ENCODE measurements at places on chromosomes 4 and X. TPM values are rescaled to one million over a fixed set of nuclear protein-coding genes. Genes with fewer than 3 reads are reported as not detected.

The PCSK1N gene
- total RNA-seq: 2.8 TPM

The SSR4 gene
- 203 TPM for total RNA-seq

DNA sequence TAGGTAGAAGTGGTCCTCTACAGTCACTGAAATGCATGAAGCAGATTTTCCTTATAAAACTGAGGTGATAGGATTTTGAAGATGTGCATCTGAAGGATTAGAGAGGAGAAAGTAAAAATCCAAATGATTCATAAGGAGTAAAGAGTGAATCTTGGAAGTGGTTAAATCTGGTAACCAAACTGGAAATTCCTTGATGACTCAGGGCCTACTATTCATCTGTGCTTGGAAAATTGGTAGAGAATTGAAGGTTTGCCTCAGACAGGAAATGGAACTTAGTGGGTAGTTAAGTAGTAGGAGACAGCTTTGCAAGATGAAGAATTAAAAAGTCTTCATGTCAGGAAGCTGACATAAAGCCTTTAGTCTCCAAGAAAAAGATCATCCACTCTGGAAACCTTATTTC is 368.9 kb upstream of the CTSO start:
- DNase-seq: no peak

GRCh38 chr4:53646795-53647194 is 55.5 kb upstream of the LNX1 start:
- DNase-seq: no peak

DNA sequence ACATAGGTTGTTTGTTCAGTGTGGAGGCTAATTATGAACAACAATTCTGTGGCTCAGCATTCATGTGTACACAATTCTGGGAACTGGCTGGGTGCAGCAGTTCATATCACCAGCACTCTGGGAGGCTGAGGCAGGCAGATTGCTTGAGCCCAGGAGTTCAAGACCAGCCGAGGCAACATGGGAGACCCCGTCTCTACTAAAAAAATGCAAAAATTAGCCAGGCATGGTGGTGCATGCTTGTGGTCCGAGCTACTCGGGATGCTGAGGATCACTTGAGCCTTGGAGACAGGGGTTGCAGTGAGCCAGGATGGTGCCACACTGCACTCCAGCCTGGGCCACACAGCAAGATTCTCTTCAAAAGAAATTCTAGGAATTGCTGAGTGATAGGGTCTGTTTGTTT is 4.5 kb upstream of the PPP2R2C start:
- no peak for DNase-seq

DNA sequence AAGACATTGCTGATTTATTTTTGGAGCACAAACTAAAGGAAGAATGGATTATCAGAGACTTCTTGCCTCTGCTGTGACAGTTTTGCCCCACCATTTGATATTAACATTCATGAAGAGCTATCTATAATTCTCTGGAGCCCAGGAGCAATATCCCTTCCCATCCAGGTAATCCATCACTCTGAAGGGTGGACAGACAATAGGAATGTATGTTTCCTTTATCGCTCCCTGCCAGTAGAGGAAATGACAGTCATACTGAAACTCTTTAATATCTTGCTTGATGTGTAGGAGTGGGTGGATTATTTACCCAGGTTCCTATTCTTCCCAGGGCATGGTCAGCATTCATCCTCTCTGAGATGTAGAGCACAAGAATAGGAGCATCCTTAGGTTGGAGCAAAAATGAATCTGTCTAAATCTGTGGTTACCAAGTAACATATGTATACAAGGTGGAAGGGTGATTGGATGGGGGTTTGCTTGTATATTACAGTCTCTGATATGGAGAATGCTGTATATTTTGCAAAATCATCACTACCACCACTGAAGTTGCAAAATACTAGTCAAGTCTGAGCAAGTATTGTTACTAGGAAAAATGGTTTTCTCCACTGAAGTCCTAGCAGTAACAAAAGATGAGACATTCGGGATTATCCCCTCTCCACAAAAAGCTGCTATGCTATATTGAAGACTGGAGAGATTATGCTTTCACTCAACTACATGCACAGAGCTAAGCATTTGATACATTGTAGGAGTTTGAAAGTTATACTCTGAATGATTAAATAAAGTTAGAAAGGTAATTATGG is 151.6 kb downstream of the CBLL2 start:
- no peak for DNase-seq

DNA sequence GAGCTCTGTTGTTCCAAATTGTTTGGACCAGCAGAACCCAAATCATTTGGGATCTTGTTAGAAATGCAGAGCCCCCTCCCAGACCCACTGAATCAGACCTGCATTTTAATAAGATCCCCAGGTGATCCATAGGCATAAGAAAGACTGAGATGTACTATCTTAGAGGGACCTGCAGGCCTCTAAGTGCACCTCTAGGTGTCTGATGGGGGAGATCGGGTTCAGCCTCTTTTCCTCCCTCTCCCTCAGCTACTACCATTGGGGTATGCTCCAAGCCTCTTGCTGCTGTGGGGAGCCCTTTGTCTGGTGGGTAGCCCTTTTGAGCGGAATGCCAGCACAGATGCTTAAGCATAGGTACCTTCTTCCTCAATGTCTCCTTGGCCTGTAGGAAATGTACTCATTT is 63.8 kb upstream of the RPS6KA3 start:
- DNase-seq: no peak

- no peak for DNase-seq
Measured at GRCh38 chrX:17038681-17039161, 92.3 kb downstream of the REPS2 start.

DNA sequence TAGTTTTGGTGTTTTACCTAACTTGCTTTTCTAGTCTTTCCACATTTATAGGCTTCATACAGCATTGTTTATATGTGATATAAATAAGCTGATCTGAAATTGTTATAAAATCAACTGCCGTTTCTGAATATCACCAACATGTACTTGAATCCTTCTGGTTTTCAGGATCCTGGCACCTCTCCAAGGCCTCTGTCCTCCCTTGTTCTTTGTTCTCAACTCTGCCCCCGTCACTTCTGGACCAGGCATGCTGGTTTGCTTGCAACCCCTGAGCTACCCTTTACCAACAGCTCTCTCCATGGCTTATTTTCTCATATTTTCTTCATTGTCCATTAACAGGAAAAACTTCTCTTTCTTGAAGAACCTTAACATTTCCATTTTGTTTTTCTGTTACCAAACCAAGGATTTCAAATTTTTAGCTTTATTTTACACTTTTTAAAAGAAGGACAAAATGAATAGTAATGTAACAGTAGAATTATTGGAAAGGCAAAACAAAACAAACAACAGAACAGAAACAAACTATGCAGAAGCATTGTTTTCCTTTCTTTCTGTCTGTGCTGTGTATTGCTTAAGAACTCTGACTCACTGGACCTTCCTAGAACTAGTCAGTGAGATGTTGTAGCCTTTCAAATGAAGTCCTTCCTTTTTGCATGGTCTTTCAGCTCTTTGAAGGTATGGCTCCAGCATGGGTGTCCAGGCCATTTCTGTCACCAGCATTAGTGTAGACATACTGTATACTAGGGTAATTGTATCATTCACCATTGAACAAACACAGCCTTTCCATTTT is 44.8 kb downstream of the BANK1 start:
- no peak for DNase-seq

DNA sequence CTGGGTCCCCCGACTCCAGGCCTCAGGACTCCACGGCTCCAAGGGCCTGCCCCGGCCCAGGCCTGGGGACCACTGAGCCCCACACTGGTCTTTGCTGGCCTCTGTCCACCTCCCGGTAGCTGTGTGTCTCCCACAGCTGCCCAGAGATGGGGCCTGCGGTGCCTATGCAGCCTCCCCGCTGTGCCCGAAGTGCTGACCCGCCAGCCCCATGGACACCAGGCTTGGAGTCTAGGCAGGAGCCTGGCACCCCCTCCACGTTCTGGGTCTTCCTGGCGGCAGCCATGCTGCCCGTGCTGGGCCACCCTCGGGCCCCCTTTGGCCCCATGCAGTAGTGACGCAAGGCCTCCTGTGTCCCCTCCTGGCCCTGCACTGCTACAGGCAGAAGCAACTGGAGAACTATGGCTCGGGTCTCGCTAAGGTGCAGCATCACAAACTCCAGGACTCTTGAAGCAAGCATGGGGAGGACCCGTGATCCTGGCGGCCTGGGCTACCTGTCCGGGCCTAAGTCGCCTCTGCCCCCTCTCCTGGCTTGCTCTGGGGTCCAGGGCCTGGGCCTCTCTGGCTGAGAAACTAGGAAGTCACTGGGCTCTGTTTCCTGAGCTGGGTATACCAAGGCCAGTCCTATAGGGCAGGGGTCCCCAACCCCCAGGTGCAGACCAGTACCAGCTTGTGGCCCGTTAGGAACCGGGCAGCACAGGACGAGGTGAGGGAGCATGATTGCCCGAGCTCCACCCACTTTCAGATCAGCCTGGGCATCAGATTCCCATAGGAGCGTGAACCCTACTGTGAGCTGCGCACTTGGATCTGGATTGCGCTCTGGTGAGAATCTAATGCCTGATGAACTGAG is 917 bp downstream of the MYL5 start:
- DNase-seq: no peak
